Stromal cell of bone marrow (primary cell): ENCODE measurements at places on chromosomes 2 and 18.
A peak's percentile ranks its signal among the peaks of the same experiment; 100 is the strongest.

- DNase-seq: no peak
These were observed 30.1 kb downstream of the HS1BP3 start for GRCh38 chr2:20620696-20621365.

GRCh38 chr18:12455496-12455895 is 47.8 kb downstream of the PRELID3A start:
- no peak for DNase-seq

DNA sequence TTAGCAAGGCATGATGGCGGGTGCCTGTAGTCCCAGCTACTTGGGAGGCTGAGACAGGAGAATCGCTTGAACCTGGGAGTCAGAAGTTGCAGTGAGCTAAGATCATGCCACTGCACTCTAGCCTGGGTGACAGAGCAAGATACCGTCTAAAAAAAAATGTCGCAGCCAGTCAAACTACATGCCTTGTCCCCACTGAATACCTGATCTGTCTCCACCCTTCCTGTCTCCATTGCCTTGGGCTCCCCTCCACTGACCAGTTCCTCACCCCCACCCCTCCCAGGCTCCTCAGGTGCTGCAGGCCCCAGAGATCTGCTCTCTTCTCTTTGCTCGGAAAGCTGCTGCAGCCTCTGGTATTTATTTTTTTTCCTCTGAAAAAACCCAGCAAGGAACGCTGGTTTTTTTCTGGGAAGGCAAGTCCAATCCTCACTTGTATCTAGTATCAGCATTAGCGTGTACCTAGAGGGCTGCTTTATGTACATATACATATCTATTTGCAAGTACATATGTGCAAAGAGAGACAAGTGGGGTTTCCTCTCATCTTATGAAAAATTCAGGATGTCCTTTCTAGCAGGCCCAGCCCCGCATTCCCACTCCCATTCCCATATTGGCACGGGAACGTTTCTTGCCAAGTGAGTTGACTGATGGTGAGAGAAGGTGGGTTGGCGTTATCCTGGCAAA is 4.4 kb downstream of the PSD4 start:
- DNase-seq: no peak

DNA sequence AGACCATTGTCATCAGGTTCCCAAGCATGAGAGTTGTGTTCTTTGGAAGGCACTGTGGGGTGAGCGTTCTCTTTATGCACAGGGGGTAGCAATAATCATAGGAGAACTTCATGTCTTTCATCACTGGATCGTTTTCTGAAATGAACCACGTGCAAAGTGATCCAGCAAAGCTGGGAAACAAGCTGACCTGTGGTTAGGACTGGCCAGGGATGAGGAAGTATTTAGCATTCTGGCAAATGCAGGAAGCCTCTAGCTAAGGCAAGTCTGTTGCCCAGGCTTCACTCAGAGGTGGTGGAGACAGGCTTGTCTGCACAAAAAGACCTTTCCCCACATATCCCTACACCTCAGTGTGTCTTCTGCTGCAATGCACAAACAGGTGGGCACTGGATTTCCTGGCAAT is 58.6 kb downstream of the MMADHC start:
- no peak for DNase-seq

DNA sequence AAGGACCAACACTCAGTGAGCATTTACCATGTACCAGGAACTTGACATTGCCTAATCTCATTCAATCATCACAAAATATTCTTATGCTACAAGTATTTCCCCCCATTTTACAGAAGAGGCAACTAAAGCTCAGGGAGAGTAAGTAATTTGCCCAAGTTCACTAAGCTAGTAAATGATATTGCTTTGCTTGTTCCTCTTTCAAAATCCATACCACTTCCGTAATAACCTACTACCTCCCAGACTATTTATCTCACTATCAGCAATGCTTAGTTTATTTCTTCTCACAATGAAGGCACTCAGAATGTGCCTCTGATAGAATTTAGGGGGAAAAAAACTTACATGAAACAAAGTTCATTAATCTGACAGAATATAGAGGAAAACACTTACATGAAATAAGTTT is 1070.9 kb upstream of the FANCL start:
- no peak for DNase-seq

DNA sequence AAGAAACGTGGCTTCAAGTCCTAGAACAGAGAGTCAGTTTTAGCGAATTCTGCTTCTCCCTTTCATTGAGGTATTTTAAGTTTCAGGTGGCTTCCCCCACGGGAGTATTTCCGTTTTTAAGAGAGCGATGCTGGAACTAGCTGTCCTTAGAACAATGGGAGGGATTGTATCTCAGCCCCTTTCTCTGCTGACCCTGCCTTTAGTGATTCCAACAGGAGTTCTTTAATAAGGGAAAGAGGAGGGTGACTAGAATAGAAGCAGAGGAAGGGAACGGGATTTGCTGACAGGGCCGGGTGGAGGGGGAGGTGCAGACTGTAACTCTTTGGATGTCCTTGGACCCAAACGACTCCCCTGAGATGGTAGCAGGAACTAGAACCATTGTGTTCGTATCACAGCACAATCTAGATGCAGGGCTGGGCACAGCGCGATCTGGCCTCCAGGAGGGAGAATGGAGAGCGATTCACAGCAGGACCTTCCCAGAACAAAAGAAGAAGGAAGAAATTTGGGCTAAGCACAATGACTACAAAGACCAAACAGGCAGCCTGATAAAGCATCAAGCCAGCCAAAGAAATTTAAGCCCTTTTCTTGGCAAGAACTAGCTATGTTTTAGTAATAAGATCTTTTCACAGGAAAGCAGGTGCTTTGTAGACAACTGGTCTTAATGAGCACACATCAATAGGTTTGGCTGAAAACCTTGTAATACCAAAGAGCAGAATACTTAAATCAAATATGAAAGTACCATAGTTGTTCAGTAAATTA is 15.8 kb upstream of the RTTN start:
- no peak for DNase-seq

GRCh38 chr2:152336119-152336853 is 1.3 kb downstream of the FMNL2 start:
- DNase-seq: peak; percentile 25

GRCh38 chr2:166892397-166892796 is 4.1 kb downstream of the XIRP2 start:
- DNase-seq: no peak

GRCh38 chr2:101012706-101013181 is 10.7 kb downstream of the RPL31 start:
- no peak for DNase-seq

DNA sequence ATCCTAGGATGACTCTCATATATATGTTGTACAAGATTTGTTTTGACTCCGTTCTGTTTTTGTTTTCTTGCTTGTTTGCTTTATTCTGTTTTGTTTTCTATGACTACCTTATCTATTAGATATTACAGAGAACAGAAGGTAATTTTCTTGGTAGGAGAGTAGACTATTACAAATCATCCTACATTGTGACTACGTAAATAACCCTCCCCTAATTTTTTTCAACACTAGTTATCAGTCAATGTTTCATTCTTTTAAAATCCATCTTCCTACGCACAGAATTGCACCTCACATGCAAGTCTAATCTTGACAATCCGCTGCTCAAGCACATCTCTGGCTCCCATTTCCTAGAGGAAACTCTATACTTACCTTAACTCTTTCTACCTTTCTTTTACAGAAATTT is 792.3 kb upstream of the PIK3C3 start:
- no peak for DNase-seq

GRCh38 chr2:127407091-127407490 is 11.1 kb upstream of the PROC start:
- DNase-seq: no peak

- DNase-seq: no peak
These were observed 341.2 kb downstream of the CYP26B1 start for GRCh38 chr2:71806432-71806831.

DNA sequence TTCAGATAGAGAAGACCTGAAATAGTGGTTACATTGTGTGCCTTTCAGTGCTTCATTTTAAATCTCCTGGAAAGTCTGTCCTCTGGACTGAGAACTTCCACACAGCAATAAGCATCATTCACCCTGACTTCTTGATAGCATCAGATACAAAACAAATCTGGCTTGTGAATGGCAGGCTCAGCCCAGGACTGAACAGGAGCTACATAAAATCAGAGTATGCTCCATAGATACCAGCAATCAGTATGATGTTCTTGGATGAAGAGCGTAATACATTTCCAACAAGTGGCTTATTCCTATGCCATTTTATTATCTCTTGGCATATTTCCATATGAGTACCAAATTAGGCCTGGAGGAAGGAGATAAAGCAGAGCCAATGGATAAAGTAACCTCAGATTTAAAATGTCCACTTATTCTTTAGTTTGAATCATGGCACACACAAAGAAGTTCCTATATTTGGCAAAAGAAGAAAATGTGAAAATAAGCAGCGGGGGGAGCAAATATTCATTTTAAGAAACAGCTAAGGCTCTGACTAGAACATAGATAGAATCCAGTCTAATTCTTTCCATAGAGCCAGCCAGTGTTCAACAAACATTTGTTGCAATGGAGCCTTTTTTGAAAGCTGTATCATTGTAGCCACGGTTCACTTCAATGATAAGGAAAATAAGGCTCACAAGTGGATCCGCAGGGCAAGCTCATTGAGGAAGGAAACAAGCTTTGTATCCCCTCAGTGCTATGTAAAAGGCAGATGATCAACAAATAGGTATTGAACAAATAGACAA is 230.8 kb upstream of the CHAC2 start:
- DNase-seq: no peak

DNA sequence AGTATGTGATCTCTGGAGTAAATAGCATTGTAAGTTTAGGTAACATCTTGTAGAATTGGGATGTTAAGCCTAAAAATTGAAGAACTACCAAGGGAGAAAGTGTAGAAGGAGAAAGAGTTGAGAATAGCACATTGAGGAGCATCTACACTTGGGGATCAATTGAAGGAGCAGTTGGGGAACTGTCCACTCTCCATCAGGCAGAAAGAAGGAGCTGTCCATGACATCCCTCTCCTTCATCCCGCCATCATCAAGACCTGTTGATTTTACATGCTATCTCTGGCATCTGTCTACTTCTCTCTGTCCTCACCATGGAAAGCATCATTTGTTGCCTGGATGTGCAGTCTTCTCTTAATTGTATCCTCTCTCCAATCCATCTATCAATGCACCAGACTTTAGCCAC is 87.8 kb downstream of the CCDC141 start:
- no peak for DNase-seq

- DNase-seq: no peak
These were observed 57.0 kb downstream of the ZNF519 start for GRCh38 chr18:14075196-14075595.

DNA sequence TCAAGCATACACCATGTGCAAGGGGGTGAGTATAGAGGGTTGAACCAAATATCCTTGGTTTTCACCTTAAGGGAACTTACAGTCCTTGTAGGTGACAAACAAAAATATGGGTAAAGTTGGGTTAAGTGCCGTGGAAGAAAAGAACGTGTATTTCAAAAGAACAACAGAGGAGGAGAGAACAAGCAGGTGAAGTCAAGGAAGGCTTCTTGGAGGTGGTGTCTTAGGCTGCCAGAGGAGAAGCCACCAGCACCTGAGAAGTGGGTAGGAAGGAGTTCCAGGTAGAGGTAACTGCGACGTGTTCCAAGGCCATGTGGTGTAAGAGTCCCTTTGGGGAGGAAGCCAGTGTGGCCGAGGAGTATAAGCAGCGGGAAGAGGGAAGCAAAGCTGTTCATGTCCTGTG is 27.2 kb downstream of the CABLES1 start:
- DNase-seq: no peak

DNA sequence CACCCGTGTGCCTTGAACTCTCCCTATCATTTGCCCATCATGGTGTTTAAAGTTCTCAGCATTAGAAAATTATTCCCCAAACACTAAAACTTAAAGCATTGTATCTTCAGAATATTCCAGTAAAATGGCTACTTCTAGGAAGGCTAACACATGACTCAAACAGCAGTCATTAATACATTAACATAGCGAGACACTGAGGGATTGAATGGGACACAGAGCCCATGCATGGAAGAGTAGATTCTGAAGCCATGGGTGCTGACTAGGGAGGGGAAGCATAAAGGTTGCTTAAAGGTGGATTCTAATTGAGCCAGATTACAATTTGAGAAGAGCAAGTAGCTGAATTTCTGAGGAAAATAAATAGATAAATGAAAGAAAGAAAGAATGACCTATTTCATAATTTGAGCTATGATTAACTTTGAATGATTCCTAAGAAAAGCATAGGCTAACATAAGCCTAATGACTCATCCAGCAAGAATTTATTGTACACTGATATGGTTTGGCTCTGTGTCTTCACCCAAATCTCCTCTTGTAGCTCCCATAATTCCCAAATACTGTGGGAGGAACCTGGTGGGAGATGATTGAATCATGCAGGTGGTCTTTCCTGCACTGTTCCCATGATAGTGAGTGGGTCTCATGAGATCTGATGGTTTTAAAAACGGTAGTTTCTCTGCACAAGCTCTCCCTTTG is 79.8 kb upstream of the PIK3C3 start:
- no peak for DNase-seq

GRCh38 chr18:68733707-68734106 is 18.8 kb upstream of the TMX3 start:
- no peak for DNase-seq

- no peak for DNase-seq
These were observed 208.4 kb downstream of the LNPK start for GRCh38 chr2:175793648-175794047.

DNA sequence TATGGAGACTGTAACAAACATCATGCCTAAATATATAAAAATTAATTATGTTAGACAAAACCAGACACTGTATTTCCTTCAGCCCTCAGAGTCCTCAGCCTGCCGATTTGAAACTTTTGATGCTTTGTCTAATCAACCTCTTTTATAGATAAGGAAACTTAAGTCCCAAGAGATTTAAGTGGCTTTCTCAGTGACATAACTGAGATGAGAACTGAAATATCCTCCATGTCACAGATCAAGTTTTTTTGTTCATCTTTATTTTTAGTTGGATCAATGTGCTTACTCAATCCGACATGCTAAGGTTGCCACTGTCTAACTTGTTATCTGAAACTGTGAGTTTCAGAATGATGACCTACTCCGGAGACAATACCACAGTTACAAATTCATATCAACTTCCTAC is 72.3 kb downstream of the BARD1 start:
- no peak for DNase-seq

DNA sequence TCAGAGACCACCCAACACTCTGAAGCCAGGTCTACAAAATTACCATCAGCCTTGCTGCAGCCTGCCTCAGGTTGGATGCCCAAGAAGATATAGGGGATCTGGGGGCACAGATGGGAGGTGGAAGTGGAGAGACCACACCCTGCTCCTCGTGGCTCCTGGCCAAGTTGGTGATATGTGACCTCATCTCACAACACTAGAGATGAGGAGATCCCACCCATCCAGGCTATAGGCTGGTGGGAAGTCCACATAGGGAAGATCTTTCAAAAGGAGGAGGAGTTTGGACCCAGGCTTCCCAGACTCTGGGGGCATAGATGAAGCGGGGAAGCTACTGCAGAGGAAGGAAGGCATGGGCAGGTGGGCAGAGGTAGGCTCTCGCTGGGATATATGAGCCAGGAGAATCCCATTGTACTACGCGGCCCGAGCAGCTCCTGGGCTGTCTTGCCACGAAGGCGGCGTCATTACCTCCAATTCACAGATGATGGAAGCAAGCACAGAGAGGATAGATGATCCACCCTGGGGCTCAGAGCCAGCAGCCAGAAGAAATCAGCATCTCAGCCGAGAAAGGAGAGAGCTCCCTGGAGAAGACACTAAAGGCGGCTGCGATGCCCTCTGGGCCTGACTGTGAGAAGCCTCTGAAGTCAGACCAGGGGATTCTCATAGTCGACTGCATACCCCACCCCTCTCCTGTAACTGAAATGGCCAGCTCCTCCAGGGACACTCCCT is 96.0 kb downstream of the RHOB start:
- DNase-seq: no peak
